ENCODE measurements at places on chromosomes 7 and 10. TPM values are rescaled to one million over a fixed set of nuclear protein-coding genes. Genes with fewer than 3 reads are reported as not detected.

CPN1 gene
- not detected for total RNA-seq

HECTD2 gene
- total RNA-seq: 11.5 TPM

C10orf67 gene
- total RNA-seq: not detected

GFRA1 gene
- 0.10 TPM for total RNA-seq

CDK1 gene
- total RNA-seq: 75.5 TPM

PYROXD2 gene
- total RNA-seq: 2.3 TPM

ELFN1 gene
- 39.0 TPM for total RNA-seq

CYP2W1 gene
- 0.74 TPM for total RNA-seq

RAPGEF5 gene
- total RNA-seq: 1.4 TPM

INA gene
- total RNA-seq: 0.08 TPM

MBLAC1 gene
- 5.2 TPM for total RNA-seq

CALCR gene
- 0.10 TPM for total RNA-seq
